ENCODE measurements at places on chromosomes 16 and 17.

DNA sequence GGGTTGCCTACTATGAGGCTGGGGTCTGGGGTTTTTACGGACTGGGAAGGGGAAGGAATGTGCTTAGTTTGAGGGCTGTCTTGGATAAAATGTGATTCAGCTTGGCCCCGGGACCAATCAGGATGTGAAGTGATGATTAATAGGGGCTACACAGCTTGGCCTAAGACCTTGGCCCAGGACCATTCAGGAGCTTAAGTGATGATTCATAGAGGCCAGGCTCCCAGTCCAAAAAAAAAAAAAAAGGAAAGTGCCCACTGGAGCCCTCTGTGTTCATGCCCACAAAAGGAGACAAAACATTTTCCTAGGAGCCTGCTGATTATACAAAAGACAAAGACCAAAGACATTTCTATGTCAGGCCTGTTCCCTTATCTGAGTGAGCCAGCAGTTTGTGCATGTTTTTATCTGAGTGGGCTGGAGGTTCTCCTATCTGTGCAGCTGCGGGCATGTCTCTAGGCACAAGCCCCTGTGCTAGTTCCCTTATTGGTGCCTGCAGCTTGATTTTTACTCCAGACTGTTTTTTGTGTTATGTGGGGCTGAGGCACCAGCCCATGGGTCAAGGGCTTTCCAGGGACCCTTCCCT, 898.2 kb upstream of the GOT2 start:
- no peak for DNase-seq

- DNase-seq = no peak
These were observed 746 bp downstream of the GNAO1 start for GRCh38 chr16:56191835-56192634.

- DNase-seq = no peak
These were observed 58.7 kb upstream of the DLX4 start for GRCh38 chr17:49910094-49910857.

GRCh38 chr16:27737513-27737912, 187.6 kb downstream of the KATNIP start:
- no peak for DNase-seq

- peak; percentile 36 for DNase-seq
These were observed 863 bp downstream of the ADCY9 start for GRCh38 chr16:4115209-4115948.

DNA sequence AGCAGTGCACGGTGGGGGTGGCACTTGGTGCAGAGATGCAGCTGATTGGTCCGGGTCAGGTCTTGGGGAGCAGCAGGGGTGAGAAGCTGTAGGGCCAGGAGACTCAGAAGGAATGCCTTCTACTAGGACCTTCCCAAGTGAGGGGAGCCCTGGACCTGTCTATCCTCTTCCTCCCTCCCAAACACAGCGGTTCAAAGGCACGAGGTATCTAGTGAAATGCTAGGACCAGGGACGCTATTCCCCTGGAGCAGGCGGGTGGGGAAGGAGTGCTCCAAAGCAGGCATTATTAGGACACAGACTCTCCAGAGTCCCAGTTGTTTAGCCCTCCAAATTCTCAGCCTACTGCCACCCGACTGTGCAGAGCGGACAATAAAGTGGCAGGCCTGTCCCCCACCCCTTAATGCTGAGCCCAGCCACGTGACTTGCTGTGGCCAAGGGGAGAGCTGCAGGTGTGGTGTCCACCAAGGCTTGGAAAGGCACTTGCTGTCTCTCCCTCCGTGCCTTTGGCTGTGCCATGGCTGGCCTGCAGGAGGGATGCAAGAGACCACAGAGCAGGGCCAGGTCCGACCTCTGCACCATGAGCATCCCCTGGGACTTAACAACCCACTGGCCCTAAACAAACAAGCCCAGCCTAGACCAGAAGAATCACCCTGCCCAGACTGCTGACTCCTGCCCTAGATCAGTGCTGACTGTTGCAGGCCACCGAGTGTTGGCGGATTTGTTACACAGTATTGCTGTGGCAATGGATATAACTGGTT, 97.2 kb downstream of the TBC1D16 start:
- DNase-seq = no peak

DNA sequence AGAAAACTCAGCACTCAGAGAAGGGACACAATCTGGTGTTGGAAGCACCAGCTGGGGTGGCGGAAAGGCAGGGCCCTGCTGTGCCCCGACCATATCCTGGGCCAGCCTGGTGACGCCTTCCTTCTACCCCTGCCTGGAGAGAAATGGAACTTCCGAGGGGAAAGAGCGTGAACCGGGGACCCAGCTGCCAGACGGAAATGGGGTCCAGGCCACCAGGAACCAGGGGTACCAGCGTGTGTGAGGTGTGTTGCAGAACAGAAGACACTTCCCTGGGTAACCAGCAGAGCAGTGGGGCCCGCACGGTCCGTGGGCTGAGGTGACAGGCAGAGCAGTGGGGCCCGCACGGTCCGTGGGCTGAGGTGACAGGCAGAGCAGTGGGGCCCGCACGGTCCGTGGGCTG, 6.8 kb downstream of the RAB40B start:
- DNase-seq = no peak

- no peak for DNase-seq
These were observed 2.5 kb upstream of the ARL6IP1 start for GRCh38 chr16:18803569-18804462.

GRCh38 chr17:62826956-62827355, 18.8 kb upstream of the MARCHF10 start:
- DNase-seq = no peak

GRCh38 chr17:81911277-81911961, at the start of gene PCYT2:
Gene PCYT2 (minus strand): TSS chr17:81911399. CDS start chr17:81911355, 44 bp downstream.
- DNase-seq = peak; percentile 95

GRCh38 chr16:49534901-49535610, 161.5 kb downstream of the C16orf78 start:
- DNase-seq = no peak

DNA sequence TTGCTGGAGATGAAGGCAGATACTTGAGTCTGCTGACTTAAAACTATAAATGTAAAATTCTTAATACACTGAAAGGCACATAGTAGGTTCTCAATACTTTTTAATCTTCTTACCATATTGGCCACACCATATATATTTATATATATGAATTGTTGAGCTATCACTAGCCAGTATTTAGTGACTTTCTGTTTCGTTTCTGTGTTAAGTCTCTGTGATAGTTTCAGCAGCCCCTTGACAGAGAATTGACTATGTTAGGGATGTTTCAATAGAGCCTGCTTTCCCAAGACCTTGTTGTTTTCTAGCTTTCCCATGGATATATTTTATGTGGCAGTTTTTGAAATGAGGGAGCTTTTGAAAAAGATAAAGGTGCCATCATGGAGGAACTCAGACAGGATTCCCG, 206.5 kb upstream of the GOT2 start:
- no peak for DNase-seq

DNA sequence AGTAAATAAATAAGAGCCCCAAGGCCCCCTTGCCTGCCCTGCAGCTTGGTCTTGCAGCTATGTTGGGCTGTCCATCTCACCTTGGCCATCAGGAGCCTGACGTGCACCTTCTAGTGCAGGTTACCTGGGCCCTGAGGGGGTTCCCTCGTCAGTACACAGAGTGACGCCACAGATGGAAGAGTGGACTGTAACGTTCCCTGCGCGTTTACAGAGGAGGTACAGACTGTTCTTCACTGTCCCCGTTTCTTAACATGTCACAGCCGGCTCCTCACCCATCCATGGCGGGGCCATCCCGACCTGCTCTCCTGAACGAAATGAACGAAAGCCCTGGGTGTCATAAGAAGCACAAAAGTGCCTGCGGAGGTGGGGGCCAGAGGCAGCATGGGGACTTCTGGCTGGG, 15.9 kb upstream of the FASN start:
- no peak for DNase-seq

DNA sequence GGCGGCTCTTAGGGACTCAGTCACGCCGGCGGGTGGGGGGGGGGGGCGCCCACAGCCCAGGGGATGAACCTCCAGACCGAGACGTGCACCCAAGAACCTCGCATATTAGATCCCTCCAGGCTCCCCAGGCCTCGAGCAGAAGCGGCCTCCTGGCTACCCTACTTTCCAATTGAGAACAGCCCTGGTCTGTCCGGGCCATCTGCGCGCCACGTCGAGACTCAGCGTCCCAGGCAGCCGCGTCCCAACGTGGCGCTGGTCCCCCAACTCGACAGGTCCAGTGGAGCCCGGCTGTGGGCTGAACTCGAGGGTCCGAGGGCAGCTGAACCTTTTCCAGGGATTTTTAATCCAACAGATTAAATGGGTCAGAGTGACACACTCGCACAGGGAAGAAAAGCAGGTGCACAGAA, 2.3 kb upstream of the IRX3 start:
- no peak for DNase-seq

DNA sequence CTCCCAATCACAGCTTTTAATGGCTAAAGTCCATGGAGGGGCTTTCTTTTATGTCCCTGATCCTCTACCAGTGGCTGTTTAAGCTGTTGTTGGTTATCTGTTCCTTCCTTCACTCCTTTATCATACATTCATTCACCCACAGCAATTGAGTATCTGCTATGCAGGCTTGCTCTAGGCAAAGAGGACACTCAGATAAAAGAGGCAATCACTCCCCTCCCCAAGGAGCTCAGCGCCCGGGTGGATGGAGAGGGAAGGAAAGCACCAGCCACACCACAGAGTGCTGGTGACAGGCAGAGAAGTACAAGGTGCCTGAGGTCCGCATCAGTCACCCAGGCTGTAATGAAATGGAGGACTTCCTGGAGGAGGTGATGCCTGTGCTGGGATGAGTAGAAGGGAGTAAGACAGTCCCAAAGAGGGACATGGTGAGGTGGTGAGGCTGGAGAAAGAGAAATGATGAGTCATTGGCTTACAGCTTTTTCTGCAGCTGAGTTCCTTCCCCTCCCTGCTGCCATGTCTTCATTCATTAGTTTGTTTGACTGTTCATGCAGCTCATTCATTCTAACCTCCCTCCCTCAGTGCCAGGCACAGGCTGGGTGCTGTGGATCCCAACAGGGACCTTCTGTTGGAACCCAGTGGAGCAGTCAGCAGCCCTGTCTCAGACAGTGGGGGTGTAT, 12.8 kb upstream of the NGFR start:
- DNase-seq = no peak

DNA sequence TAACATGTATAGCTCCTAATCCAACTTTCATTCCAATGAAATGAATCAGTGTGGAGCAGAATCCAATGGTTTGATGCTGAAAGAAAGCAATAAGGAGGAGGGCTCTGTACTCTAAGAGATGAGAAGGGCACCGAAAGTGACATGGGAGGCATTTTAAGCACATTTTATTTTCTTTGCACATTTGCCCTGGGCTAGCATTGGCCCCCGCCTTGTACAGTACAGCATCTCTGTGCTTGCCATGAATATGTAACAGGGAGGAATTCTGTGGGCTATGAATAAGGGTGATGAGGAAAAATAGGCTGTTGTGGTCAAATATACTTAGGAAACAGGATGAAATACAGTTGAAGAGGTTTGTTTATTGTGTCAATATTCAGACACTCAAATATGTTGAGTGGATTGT, 45.2 kb upstream of the SHISA6 start:
- DNase-seq = no peak

- DNase-seq = no peak
These were observed 9.8 kb downstream of the MIEF2 start for GRCh38 chr17:18270046-18270931.

DNA sequence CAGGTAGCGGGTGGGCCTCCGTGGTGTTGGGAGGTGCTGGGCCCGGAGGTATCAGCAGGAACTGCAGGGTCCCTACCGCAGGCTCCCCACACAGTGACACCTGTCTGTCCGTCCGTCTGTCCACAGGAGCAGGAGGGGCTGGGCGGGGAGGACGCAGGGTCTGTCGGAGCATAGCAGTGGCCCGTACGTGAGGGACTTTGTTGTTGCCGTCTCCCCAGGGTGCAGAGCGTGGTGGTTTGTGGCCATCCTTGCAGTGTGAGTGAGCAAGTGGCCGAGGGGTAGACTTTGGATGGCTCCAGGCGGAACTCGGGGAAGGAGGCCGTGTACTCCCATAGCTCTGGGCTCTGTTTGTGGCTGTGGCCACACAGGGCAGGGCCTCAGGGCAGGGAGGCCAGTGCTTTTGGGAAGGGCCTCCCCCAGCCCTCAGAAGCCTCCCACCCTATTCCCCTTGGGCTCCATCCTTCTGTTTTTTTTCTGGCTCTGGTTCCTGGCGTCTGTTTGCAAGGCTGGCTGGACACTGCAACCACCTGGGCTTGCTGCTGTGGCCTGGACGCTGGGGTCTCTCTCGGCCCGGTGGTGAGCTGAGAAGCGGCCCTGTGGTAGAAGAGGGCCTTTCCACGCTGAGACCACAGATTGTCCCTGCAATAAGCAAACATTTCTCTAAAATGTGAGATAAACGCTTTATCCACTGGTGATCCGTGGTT, 41.0 kb upstream of the ZNF750 start:
- no peak for DNase-seq
